ENCODE measurements at places on chromosomes 12 and 14.

DNA sequence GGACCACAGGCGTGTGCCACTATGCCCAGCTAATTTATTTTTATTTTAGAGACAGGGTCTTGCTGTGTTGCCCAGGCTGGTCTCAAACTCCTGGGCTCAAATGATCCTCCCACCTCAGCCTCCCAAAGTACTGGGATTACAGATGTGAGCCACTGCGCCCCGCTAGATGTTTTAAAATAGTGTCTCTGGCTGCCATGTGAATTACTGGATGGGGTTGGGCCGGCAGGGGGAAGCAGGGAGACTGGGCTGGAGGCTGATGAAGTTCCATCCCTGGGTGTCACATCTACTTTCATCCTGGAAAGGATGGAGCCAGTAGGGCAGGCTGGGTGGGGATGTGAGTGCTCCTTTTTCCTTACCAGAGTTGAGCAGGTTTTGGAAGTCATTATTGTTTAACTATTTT lies 46.1 kb downstream of the DNAH10 start:
- DNase-seq: peak; percentile 24

GRCh38 chr12:107429006-107429705 lies 256.4 kb upstream of the PWP1 start:
- no peak for DNase-seq

DNA sequence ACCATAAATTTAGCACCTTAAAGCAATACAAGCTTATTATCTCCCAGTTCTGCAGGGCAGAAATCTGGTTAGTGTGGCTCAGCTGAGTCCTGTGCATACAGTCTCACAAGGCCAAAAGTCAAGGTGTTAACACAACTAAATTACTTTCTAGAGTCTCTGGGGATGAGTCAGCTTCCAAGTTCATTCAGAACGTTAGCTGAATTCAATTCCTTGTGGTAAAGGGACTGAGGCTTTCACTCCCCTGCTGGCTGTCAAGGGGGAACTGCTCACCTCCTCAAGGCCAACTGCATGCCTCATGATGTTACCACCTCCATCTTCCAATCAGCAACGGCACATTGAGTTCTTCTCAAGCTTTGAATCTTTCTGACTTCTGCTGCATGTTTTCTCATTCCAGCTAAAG lies 27.6 kb downstream of the EML5 start:
- no peak for DNase-seq

DNA sequence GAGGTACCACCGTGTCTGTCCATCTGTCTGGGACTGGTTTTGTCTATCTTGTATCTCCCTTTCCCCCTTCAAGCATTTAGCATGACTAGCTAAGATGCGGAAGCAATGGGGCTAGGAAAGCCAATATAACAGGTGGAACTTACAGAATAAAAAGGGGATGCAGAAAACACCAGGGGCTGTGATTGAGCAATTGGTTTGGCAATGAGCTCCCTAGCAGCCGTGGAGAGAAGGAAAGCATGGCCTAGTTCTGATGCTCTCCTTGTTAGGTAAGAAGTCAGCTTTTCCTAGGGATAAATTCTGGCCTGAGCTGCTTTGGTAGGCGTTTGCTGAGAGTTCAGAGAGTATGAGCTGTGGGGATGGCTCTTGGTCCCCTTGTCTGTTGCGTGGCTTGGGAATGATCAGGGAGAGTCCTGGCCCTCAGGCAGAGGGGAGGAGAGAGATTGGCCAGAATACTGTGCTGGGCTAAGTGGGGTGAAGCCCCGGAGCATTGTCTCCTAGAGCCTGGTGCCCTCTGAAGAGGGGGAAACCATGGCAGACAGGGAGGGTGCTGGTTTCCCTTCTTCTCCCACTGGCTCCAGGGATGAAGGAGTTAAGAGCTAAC lies 7.1 kb downstream of the SETD1B start:
- no peak for DNase-seq

GRCh38 chr14:103434868-103435442 lies 49.7 kb downstream of the MARK3 start:
- no peak for DNase-seq

DNA sequence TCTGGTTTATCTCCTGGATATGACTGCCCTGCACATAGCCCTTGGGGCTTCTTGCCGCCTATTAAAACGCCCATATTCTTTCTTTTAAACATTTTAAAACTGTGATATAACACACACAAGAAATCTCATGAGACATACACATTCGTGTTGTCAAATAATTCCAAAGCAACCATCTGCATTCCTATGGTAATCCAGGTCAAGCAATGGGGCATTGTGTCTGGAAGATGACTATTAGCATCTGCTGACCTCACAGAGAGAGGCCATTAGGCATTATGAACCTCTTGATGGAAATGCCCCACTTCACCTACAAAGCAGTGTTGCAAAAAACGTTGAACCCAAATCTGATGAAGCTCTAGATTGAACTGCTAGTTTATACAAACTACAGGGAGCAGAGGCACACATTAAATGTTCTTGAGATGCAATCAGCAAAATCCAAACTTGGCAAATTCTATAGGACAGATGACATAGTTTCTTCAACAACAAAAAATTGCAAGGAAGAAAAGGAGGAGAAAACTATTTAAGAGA lies 513.8 kb upstream of the CCDC196 start:
- DNase-seq: no peak

- DNase-seq: no peak
Observed at GRCh38 chr12:49624921-49625577, 1.7 kb downstream of the PRPF40B start.

DNA sequence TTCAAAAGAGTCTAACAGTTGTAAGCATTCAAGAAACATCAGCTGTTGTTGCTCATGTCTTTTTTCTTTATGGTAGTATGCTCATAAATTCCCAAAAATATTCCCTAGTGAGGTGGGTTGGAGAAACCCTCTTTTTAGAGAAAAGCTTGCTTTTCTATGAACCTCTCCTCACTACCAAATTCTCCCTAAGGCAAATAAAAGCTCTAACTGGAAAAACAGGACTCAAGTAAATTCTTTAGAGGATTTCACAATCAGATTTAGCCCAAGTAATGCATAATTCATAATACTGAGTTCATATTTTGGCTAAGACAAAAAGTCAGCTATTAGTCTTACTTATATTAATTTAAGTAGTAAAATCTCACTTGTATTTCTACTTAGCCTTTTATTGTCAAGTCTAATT lies 59.1 kb downstream of the DIO2 start:
- no peak for DNase-seq

DNA sequence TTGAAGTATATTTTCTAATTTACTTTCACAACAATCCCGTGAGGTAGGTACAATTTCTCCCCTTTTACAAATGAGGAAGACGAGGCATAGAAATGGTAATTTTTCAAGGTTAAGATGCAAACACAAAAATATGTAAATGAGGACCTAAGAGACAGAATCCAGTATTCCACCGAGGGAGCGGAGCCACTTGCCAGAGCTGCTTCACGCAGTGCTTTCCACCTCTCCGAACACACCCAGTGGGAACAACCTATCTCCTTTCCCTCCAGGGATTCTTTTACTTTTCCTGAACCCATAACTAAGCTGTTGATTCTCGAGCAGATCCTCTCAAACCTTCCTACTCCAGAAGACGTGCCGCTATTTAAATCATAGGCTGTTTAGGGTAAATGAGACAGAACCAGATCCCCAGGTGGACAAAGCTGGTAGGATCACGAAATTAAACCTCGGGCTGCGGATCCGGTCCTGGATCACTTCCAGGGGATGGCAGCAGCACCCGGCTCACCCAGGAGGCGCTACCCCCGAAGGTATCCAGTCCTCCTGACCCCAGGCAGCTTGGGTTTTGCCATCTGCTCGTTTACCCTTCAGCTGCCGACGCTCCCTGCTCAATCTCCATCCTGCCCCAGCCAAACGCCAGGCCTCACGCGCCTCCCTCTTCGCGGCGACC lies 1.5 kb downstream of the DDHD1 start:
- peak; percentile 30 for DNase-seq

DNA sequence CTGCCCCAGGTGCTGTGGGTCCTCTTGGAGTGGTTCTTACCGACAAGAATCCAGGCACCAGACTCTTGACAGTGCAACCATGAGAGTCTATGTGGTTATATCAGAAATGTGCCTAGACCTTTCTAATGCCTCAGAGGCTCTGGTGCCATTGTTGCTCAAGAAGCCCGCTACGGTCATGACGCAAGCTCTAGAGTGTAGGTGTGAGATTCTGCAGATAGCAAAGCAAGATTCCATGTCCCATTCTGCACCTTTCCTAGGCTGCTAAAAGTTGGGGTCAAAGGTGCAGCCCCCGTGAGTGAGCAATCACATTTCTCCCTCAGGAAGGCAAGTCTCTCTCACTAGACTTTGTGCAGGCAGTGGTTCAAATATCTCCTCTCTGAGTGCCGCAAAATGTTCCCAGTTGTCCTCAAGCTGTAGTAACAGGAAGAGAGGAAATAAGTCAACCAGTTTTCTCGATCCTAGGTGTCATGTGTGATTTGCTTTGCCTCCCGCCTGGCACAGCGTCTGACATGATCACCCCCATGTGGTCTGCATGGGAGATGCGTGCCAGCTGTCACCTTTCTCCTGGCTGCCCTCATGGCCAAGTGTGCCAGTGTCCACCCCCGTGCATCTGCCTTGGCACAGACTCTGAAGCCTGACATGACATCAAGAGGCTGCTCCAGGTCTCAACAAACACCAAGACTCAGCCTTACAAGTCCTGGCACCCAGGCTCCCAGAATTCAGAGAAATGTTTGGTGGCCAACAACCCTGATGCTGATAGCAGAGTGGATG lies 122.5 kb upstream of the COCH start:
- no peak for DNase-seq

DNA sequence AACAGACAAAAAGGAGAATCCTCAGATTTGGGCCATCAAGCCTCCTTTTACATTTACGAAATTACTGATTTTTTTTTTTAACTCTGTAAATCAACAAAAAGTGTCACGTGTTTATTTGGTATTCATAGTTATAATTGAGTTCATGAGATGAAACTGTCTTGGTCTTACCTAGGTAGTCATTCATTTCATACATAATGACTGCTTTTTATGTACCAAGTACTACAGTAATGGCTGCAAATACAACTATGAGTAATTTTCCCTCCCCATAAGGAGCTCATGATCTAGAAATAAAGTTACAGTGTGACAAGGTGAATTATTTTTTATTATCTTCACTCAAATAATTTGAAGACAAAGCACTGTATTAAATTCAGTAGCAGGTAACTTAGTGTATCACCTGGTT lies 6.4 kb upstream of the TBK1 start:
- DNase-seq: no peak

DNA sequence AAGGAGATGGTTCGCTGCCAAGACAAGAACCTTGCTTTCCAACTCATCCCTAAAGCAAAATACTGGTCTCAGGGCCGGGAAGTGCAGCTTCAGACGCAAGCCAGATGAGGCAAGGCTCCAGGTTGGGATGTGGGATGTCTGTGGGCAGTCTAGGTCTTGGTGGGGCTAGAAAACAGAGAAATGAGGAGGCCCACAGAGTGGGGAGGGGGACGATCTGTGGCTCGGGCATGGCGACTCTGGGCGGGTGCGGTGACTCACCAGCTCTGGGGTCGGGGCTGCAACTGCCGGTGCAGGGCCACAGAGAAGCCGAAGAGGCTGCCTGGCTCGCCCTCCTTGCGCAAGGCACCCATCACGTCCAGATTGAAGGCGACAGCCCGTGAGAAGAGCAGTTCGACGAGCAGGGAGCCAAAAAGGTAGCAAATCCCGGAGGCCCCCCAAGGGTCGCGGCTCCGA lies 459 bp downstream of the ITGA7 start:
- no peak for DNase-seq

DNA sequence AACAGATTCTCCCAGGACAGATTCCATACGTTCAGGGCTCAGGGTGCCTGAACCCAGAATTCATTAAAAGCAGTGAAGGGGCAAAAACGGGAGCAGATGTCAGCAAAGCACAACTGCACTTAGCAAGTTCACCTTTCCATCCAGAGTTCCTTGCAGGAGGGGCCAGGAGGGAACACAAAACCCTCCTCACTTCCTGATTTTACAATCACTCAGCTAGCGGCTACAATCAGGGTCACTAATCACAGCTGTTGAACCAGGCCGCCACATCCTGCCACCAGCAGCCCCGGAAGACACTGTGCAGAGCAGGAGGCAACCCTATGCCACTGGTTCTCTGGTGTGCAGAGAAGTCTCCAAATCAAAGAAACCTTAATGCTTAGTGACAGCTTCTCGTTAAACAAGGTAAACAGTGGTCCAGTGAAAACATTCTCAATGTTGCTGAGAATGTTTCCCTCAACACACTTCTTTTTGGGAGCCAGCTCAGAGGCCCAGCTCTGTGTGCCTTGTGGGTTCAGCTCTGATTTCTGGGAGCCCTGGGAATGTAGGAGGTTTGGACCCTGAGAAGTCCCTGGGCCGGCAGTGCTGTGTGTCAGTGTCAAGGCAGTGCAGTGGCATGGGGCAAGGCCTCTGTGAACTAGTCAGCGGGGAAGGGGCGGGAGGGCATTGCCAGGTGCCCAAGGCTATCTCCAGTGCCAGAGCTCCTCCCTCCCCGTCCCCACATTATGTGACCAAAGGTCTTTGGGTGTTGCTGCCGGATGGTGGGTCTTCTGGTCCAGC lies 54.5 kb downstream of the VCPKMT start:
- peak; percentile 31 for DNase-seq

DNA sequence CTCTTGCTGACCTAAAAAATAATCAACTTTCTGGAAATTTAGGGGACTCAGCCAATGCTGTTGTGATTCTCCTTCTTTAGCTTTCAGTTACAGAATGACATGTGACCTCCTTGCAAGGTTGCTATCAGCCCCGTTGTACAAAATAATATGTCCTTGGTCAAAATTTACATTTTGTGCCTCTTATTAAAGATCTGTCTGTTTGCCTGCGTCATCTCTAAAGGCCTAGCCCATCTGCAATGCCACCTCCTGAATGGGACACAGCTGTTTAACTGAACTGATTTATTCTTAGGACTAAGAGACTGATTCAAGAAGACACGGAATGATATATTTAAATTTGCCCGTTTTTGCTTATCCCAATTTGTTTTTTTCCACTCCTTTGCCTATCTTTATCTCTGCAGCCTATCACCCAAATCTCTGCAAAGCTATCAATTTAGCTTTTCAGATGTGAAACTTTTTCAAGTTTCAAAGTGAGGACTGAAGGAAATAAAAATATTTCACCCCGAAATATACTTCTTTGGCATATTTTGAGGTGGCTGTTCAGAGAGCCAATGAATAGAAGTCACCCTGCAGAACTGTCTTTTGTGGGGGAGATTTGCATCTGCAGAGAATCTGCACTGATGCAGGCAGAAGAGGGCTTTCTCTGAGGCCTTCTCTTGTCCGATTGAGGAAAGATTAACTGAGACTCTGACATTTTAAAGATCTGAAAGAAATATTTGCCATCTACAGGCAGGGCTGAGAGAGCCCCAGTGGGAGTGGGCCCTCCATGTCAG lies 126.0 kb downstream of the VEZT start:
- no peak for DNase-seq

DNA sequence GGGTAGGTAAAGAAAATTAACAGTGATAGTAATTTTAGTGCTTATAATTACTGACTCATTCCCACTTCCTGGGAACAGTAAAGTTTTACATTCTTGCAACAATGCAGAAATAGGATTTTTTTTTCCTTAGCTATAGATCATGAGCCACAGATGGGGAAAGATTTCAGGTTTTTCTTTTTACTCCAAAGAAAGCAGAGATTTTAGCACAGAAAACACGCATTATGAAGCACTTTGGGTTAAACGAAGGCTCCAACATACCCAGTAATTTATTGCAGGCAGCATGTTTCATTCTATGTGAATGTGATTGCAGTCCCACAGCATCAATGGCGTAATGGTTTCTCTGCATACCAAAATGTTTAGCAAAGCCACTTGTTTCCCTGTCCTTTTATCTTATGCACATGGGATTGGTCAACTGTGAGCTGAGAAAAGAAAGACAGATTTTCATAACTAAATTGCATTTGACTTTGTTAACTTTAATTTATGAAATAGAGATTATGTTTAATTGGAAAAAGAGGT lies 124.6 kb upstream of the E2F7 start:
- DNase-seq: no peak

GRCh38 chr12:2301531-2302461 lies 249.0 kb downstream of the CACNA1C start:
- no peak for DNase-seq

- no peak for DNase-seq
Observed at GRCh38 chr12:98156697-98157096, 358.7 kb upstream of the TMPO start.

Measured in endothelial cell (in vitro differentiated cells).